CD4-positive, CD25-positive, alpha-beta regulatory T cell (primary cell): ENCODE measurements at places on chromosomes 12 and 14.

DNA sequence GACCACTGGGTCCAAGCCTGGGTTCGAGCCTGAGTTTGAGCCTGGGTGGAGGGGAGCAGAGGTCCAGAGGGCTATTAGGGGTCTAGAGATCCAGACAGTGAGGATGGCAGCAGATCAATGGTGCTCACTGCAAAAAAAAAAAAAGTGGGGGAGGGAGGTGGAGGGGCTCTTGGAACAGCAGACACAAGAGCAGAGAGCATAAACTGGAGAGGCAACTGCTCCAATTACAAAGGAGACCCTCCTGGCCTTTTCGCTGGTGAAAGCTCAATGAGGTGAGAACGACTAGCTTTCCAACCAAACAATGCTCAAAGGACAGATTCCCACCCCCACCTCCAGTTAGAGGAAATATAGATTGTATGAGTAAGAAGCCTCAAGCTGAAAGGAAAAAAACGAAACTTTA is 124.2 kb upstream of the TSPAN8 start:
- DNase-seq = no peak

DNA sequence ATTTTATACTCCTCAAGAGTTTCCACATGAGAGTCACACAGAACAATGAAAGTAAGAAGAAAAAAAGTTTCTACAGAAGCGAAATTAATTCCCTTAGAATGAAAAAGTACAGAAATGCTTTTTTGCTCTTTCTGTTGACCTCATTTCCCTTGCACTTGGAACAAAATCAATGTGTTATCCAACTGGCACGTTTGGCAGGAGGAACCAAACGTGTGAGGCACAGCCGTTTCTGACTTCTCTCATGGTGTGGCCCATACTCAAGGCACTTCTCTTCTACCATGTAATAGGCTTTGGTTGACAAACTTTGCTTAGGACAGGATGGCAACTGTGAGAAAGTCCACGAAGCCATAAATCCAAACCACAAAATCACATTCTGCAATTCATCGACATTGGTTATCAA is 297.0 kb downstream of the FUT8 start:
- no peak for DNase-seq

DNA sequence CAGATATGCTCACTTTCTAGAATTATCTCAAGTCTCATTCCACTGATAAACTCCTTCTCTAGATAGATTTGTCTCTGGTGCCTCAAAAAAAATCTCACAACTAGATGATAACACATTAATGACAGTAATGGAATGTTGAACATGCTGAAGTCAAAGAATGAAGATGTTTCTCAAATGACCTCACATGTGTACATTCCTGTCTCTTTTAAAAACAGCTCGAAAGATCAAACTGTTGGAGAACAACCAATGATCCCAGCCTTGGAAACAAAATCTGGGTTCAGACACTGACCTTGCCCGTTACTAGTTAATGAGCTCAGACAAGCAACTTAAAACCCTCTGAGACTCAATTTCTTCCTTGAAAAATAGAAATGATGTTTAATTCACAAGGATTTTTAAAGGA is 44.7 kb upstream of the KCNJ8 start:
- DNase-seq = no peak

- no peak for DNase-seq
Measured at GRCh38 chr12:18570543-18570942, 167.3 kb downstream of the PLCZ1 start.

GRCh38 chr12:49367381-49368239 is at the start of gene SPATS2:
TSS of gene SPATS2 (plus strand) at chr12:49367462. CDS start at chr12:49461013, 93,551 bp downstream.
- no peak for DNase-seq

DNA sequence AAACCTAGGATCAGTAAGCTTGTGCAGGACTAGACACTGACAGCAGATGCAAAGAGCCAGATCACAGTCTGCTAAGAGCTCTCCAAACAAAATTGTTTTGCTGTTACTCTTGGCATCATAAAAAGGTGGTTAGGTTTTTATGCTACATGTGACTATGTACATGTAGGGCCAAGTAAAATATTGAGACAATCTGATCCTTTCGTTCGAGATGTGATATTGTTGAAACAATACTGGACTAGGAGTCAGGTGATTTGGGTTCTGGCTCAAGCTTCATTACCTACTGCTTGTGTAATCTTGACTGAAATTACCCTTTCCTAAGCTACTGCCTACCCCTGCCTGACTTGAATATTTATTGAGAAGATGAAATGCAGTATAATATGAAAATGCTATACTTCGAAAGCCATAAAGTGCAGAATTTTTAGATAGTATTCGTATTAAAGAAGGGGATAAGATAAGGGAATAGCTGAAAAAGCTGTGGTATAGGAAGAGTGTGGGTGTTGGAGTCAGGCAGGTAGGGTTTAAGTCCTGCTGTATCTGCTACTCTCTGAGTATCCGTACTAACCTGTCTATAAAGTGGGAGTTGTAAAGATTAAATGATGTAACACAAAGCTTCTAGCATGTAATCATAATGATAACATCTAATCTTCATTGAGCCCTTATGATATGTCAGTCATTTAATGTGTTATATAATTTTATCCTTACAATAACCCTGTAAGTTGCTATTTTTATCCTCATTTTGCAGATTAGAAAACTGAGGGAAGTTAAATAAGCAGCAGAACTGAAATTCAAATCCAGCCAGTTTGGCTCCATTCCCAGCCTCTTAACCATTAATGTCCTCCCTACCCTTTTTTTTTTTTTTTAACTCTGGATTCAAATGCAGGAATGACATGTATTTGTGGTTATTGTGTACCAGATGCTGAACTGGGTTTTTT is 38.6 kb upstream of the ATF1 start:
- DNase-seq = no peak

- no peak for DNase-seq
Measured at GRCh38 chr14:98433436-98433835, 838.6 kb downstream of the BCL11B start.

- DNase-seq = no peak
Measured at GRCh38 chr12:52521568-52522266, 1.5 kb upstream of the KRT5 start.

GRCh38 chr12:19740472-19741131 is 301.3 kb downstream of the AEBP2 start:
- DNase-seq = no peak

- DNase-seq = no peak
Measured at GRCh38 chr12:87612996-87613395, 416.2 kb downstream of the C12orf50 start.

DNA sequence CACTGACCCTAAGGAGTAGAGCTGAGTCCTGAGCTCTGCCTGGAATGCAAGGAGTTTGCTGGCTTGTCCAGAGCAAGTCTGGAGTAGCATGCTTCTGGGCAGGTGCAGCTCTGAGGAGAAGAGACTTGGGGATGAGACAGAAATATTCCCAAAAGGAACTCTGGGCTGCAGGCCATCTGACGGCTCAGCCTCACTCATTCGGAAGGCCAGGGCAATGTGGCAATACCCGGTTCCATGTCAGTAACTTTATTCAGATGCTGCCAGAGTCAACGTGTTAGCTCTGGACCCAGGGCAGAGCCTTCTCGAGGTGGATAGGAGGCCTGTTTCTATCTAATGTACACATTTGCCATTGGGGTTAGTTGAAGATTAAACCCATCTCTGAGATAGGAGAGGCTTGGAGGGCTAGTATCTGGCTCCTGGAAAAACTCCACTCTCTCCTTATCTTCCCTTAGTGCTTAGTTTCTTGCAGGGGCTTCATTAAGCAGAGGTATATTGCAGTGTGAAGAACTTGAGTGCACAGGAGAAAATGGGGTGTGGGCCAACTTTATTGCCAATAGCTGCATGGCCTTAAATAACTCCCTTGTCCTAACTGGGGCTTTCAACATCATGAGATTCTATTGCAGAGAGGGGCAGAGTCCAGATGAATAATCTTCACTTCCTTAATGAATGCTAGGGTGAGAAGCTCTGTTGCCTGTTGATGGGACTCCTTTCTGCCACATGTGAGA is 65.6 kb downstream of the NTF3 start:
- DNase-seq = no peak

GRCh38 chr12:9319842-9320173 is 111.6 kb upstream of the PZP start:
- DNase-seq = no peak

DNA sequence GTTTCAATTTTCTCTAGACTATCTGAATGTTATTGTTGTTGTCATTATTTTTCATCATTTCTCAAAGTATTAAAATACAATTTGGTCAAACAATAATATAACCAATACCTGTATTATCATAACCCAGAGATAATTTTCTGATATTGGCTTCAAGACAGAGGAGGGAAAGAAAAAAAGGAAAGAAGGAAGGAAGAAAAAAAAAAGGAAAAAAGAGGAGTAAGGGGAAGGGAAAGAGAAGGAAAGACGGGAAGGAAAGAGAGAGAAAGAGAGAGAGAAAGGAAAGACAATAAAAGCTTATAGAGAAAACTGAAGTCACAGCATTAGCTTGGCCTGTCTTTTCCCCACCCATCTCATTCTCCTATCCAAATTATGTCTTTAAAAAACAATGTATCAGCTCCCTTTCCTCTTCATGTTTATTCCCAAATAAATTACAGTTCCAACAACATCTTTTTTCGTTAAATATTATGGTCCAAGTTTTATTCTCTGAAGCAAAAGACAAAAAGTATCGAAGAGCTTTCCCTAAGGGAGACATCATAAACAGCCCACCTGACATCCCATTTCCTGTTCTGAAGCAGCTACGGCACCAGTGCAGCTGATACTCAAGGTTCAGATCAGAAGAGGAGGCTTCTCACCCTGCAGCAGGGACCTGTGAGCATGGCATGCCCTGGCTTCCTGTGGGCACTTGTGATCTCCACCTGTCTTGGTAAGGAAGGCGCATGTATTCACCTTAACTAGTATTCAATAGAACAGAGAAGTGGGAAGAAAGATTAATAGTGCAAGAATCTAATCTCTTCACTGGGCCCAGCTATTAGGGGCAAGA is 308.3 kb downstream of the DAD1 start:
- DNase-seq = no peak

- DNase-seq = no peak
Measured at GRCh38 chr12:131833896-131834641, 5.9 kb downstream of the MMP17 start.

- DNase-seq = no peak
Measured at GRCh38 chr12:38890102-38890855, 15.1 kb downstream of the CPNE8 start.

DNA sequence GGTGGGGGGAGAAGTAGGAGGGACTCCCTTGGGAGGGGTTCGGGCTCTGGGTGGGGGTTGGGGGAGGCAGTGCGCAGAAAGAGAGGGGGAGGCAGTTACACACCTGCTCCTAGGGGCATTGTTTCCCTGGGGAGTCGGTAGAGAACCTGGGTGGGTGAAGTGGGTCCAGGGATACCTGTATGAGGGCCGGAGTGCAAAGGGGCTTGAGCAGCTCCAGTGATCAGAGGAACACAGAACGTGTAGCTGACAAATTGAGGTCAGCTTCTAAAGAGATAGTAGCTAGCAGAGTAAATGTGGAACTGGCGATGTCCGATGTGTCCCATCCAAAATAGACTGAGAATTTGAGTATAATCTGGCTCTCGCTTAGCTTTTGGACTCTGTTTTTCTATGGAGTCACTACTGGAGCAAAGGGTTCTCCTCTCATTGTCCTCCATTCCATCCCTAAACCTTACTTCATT is 502 bp downstream of the SMARCD1 start:
- DNase-seq = no peak
